ENCODE measurements at places on chromosomes 3 and 15.

DNA sequence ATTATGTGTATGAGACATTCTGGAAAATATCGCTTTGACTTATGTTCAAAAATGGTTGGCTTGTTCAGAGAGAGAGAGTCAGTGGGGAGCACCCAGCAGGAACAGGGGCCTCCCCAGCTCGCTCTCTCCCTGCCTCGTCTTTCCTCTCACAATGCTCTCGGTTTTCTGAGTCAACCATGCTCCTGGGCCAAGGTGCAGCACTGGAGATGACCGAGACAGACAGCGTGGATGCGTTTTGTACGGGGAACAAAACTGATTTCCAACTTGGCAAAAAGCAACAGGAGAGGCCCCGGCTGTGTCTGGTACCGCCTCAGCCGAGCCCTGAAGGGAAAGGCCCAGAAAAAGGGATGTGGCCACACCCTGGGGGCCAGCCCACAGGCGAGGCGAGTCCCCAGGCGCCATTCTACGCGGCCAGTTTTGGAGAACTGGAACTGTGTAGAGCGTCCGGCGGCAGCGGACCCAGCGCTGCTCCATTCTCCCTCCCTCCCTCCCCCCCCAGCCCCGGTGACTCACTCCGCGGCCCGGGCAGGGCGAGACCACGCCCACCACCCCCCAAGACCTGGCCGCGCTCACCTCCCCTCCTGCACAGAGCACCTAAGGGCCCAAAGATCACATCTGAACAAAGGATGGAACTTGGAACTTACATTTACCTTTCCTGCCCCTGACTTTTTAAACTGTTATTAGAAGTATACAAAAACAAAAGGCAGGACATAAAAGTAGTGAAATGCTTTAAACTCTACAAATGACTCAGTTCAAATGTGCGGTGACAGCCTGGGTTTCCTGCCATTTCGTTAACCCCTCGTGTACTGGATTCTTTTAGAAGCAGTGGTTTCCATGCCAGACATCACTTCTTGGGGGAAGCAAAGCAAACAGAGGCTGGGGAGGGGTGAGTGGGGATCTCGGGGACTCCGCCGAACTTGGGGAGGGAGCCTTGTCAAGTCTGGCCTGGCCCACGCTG, 12.7 kb downstream of the ATP10A start:
- DNase-seq = peak; percentile 50

GRCh38 chr3:110568246-110568645, 503.4 kb upstream of the NECTIN3 start:
- no peak for DNase-seq

GRCh38 chr3:54736459-54736858, 191.4 kb downstream of the LRTM1 start:
- DNase-seq = no peak

GRCh38 chr3:196180346-196180745, 30.9 kb downstream of the ZDHHC19 start:
- no peak for DNase-seq

- no peak for DNase-seq
Measured at GRCh38 chr3:124669470-124669869, 60.8 kb upstream of the UMPS start.

DNA sequence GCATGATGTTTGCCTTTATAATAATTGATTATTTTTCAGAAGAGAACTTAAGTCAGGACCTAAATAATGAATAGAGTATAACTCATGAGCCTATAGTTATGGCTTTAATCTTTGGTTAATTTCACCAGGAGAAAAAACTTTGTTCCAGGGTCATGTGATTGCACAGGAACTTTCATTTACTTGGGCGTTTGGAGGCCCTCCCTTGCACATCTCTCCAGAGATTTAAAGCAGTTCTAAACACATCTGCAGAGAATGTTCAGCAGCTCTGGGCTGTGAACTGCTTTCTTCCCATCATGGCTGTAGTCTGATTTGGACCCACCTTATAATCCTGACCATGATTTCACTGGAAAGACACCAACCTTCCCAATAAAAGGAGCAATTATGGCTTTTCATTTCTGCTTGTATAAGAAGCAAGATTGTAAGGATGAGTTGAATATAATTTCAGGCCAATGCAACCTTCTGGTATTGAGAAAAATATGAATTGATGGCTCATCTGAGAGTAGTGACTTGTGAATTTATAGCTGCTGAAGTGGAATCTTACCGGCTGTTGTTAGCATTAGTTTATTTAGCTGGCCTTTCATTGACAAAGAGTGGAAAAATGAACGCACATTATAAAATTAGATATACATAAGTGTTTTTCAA, 80.9 kb upstream of the PRTG start:
- DNase-seq = no peak

- no peak for DNase-seq
Measured at GRCh38 chr3:52472239-52473000, 17.0 kb downstream of the NISCH start.

Measured in GM12891 (cell line).